ENCODE measurements at places on chromosomes 3 and 15.

- no peak for DNase-seq
These were observed 15.3 kb upstream of the FMN1 start for GRCh38 chr15:33209575-33210481.

- DNase-seq: no peak
These were observed 72.6 kb upstream of the IL12A start for GRCh38 chr3:159916052-159916451.

- DNase-seq: no peak
These were observed 27.6 kb downstream of the CHST14 start for GRCh38 chr15:40498418-40498817.

DNA sequence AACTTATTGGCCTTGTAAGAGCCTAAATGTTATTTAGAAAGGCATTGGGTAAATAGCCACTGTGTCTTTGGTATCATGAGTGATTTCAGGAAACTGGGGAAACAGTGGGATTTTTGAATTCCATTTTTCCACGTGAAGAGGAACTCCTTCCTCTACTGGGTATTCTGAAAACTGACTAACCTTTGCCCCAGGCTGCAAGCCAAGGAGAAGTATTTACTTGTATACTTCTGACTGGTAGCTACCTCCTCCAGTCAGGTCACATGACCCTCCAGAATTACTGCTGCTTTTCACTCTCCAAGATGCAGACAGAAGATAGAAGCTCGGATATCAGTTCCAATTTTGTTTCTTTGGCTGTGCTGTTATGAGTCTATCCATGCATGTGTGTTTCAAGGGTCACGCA lies 50.9 kb upstream of the MAP3K13 start:
- no peak for DNase-seq

DNA sequence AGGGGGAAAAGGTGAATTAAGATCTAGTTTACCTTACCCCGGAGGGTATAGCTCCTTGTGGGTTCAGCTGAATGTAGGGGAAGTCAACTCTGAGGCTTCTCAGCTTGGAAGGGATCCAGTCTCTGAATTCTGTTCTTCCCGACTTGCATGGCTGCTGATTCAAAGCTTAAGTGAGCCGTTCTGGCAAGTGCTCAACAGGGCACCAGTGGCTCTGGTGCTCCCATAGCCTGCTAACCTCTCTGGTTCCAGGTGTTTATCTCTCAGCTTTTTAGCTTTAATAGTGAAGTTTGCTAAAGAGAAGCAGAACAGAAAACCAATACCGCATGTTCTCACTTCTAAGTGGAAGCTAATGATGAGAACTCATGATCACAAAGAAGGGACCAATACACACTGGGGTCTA lies 46.3 kb upstream of the RBP1 start:
- DNase-seq: no peak

DNA sequence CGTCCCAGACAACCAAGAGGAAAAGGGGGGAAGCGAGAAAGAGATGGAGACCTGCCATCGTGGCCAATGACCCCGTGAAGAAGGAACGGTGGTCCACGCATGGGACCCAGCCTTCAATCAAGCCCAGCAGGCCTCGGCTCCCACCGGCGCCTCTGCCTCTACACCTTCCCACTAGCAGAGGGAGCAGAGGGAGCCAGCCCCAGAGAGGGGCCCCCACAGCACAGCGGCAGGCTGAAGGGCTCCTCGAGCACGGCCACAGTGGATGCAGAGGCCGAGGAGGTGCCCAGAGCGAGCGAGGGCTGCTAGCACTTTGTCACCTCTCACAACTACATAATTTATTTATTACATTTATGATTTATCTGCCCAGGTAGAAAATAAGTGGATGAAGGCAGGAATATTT lies 68.4 kb upstream of the TOPAZ1 start:
- no peak for DNase-seq

- no peak for DNase-seq
These were observed 385.0 kb upstream of the C2CD4B start for GRCh38 chr15:62550106-62550505.

DNA sequence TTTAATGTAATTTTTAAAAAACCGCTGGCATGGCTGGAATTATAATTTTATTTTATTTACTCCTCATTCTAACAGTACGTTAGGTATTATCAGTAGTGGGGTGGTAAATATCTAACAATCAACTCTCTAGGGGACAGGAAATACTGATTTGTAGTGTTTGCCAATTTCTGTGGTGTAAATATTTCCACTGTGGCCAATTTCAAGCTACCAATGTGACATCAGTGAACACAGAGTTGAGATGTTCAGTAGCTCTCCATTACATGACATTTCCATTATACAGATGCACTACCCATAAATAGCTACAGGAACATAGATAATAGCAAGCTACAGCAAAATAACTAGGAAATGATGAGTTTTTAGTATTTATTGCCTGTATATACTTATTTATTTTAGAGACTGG lies 10.0 kb upstream of the ARL8B start:
- DNase-seq: no peak

- DNase-seq: no peak
These were observed 7.0 kb downstream of the GYG1 start for GRCh38 chr3:148998297-148998696.

DNA sequence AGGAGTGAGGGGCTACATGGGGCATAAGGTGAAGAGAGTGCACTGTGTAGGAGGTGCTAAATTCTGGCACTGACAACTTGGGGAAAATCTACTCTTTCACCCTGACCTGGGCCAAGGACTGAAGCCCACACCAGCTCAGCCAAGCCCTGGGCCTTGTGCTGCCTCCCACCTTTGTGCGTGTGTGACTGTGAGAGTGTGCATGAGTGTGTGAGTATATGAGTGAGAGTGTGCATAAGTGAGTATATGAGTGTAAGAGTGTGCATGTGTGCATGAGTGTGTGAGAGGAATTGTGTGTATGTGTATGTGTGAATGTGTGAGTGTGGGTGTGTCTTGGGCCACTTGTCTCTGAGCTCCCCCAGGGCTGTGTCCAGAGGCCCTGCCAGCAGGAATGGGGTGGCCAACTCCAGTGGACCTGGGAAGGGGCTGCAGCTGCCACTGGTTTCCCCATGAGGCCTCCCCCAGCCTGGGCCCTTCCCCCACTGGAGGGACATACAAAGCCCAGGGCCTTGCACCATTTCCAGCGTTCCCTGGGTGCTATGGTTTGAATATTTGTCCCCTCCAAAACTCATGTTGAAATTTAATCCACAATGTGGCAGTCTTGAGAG lies 15.2 kb downstream of the C3orf22 start:
- no peak for DNase-seq

DNA sequence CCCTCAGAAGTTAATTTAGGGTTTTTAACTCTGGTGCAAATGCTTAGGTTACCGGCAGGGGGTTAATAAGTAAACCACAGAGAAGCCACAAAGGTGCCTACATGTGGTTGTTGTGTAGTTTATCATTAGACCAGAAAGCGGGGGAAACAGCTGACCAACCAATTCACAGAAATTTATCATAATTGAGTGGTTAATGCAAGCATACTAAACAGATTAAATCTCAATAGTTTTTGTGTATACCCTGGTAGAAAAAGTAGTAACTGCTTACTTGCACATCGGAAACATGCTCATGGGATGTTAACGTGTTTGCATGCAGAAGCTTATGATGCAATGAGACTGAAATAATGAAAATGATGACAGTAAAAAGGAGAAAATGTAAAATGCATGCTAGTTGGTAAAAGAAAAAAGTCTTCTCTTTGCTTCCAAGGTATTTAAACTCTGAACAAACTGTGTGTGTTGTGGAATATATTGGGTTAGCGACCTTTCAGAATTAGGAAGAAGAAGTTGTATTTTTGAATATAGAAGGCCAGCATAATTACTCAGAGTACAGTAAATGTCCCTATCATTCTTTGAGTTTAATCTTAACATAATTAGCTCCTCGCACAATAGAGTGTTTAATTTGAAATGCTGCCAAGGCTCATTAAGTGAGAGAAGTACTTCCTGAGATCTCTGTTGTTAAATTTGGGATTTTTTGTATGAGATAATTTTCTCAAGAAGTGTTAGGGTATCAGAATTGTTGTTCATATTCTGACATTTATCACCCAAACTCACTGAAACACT lies 316.2 kb downstream of the PTPRG start:
- no peak for DNase-seq

DNA sequence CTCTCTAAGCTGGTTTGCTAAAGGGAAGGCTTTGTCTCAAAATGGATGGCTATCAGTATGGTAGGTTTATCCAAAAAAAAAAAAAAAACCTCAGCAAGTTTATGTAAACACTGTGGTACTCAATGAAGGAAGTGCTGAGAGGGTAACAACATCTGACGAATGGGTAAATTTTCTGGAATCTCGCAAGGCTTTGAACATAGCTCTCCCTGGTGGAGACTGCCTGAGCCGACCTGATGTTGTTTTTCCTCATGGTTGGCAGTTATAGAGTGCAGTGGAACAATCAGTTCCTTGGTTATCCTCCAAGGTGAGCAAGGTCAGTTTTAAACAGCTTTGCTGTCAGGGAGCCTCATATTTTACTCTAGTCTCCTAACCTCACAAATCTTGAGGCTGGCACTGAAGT lies 94.6 kb downstream of the ZPLD1 start:
- DNase-seq: no peak

GRCh38 chr3:151216641-151217607 lies 13.9 kb upstream of the GPR171 start:
- DNase-seq: no peak

DNA sequence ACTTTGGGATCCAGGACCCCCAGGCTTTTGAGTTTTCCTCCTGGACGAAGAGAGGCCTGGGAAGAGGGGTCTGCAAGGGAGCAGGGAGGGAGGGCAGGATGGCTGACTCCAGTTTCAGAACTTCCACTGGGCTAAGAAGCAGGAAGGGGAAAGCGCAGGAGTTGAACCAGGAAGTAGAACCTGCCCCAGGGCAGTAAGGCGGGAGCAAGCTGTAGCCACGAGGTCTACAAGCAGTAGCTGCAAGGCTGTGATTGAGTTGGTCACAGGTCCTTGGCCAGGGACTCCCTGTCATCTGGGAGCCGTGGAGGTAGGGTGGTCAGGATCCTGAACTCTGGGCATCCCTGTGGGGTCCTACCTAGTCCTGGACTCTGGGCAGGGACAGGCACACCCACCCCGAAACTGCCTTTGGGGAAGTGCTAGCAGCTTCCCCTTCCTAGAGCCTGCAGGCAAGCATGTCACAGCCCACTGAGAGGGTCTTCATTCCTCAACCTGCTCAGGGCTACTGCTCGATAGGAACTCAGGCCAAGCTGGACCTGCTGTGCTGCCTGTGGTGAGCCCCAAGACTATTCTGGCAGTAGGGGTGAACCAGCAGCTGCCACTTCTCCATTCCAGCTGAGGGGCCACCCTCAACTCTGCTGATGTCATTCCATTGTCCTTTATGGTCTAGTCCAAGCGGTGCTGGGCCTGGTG lies 5.8 kb upstream of the GNAI2 start:
- no peak for DNase-seq

DNA sequence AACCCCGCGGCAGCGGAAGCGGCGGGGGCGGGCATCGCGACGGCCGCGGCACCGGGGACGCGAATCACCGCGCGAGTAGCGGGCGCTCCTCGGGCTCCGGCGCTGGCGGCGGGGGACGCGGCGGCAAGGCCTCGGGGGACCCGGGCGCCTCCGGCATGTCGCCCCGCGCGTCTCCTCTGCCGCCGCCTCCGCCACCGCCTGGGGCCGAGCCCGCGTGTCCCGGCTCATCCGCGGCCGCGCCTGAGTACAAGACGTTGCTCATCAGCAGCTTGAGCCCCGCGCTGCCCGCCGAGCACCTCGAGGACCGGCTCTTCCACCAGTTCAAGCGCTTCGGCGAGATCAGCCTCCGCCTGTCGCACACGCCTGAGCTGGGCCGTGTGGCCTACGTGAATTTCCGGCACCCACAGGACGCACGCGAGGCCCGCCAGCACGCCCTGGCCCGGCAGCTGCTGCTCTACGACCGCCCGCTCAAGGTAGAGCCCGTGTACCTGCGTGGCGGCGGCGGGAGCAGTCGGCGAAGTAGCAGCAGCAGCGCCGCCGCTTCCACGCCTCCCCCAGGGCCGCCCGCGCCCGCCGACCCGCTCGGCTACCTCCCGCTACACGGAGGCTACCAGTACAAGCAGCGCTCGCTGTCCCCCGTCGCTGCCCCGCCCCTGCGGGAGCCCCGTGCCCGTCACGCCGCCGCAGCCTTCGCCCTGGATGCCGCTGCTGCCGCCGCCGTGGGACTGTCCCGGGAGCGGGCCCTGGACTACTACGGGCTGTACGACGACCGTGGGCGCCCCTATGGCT lies 675 bp downstream of the RBM15B start:
- DNase-seq: no peak

- no peak for DNase-seq
These were observed 151.4 kb downstream of the THRB start for GRCh38 chr3:24343084-24343783.

DNA sequence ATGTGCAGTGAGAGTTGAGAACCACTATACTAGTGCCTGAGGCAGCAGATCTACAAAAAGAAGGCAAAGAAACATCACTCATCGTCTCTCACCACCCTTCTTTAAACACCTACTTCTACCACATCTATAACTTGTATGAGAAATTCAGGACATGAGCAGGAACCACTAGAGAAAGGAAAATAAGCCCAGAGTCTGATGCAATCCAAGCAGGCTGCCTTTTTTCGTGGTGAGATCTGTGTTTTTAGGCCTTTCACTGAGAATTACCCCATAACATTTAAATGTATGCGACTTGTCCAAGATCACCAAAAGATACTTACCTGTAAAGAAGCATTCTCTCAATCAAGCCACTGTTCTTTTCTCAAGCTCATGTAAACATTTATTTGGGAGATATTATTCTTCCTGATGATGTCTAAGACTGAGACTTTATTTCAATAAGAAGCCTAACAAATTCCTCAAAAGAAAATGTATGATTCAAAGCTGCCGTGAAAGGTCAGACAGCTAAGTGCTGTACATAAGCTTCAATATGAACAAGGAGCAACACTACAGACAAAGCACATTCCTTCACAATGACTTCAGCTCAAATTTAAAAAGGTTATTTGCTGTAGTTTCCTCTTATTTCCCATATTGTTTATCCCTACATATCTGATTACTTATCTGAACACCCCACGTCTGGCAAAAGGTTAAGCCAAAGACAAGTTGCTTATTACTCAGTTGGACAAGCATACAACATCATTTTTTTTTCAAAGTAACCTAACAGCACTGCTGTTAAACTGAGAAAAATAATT lies 16.5 kb downstream of the SPICE1 start:
- no peak for DNase-seq

- no peak for DNase-seq
These were observed 161.8 kb downstream of the EDEM1 start for GRCh38 chr3:5349343-5349742.

DNA sequence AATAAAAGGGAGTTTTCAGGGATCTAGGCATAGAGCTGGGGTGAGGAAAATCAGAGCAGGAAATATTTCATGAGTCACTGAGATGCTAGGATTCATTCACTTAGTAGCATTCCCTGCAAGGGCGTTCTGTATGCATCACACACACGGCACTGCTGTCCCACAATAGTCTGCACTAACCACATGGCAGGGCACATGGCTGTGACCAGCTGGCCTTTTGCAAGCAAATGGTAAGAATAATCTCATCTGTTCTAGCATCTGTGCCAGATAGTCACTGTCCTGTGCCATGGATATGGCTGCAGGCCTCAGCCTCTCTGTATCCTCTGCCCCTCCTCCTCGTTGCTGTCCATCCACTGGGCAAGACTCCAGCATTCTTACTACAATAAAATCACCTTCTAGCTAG lies 37.8 kb downstream of the BOC start:
- DNase-seq: no peak

Measured in right renal pelvis (tissue), 4 donors.